ENCODE measurements at places on chromosomes 1 and 21. TPM values are rescaled to one million over a fixed set of nuclear protein-coding genes. Genes with fewer than 3 reads are reported as not detected.

- DNase-seq = no peak
Measured at GRCh38 chr1:200183637-200184036, 156.1 kb downstream of the NR5A2 start.

DNA sequence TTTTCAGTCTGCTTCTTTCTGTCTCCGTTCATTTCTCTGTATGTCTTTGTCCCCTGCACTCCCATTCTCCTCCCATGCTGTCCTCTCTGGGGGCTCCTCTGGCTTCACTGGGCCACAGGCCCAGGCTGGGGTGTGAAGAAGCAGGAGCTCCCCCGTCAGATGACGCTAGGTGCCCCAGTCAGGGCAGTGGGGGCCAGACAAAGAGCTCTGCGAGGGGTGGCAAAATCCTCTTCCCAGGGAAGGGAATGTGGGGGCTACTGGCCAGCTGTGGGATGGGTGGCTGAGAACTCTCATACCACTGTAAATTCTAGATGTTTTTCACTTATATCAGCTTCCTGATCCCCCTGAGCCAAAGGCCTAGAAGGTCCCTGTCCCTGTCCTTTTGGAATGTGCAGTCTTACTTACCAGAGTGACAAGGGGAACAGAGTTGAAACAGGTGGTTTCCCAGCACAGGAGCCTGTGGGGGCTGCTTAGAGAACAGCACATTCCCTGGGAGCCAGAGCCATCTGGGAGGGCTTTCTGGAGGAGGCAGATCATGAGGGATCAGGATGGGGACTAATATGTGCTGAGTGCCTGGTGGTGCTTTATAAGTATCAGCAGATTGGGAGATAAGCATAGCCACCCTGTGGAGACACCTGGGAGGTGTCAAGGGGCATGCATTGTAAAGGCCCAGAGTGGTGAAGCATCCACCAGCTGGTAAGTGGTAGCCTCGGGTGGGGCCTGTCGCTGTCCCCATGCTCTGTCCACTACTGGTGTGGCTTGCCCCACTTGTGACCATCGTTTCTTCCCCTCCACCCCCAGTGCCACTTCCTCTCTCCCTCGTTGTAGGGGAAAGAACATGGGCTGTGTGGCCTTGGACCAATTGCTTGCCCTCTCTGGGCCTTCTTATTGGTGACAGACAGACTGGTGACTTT, 10.1 kb upstream of the PADI1 start:
- no peak for DNase-seq

Gene FALEC
- polyA plus RNA-seq = not detected

Gene CLCNKB
- polyA plus RNA-seq = not detected

- no peak for DNase-seq
Measured at GRCh38 chr1:160519642-160520435, 3.2 kb downstream of the SLAMF6 start.

DNA sequence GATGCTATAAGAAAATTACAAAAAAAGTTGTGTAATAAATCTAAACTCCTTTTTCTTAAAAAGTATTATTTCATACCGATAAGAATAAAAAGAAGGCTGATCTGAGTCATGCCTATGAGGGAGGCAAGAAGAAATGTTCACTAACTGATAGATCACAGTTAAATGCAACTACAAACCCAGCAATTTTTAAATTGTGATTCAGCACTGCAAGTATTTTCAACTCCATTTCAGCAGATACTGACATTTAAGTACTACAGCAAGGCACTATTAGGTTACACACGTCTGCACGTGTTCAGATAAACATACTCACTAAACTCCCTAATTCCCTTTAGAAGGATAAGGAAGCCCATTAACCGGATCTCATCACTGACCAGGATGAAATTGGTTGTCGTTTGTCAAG, 213.3 kb upstream of the ZRANB2 start:
- DNase-seq = no peak

Data from CD14-positive monocyte (primary cell).